ENCODE measurements at places on chromosomes 6 and 20. TPM values are rescaled to one million over a fixed set of nuclear protein-coding genes. Genes with fewer than 3 reads are reported as not detected.

The TJAP1 gene
- 36.5 TPM for total RNA-seq

The LAMP5 gene
- total RNA-seq, result not detected

The FANCE gene
- 19.1 TPM for total RNA-seq

The TNFRSF21 gene
- 3.1 TPM for total RNA-seq

The ESR1 gene
- total RNA-seq, result 0.45 TPM

The BAK1 gene
- total RNA-seq, result 32.0 TPM

The TTK gene
- total RNA-seq, result 36.0 TPM

The NUP43 gene
- total RNA-seq, result 83.8 TPM

The SLC44A4 gene
- not detected for total RNA-seq

GRCh38 chr6:71072508-71072907, 115.6 kb upstream of the B3GAT2 start:
- DNase-seq, result no peak
- no peaks in the 10 kb centered on the region for H3K4me1 ChIP-seq
- no peak overlapping the region for H3K27ac ChIP-seq

DNA sequence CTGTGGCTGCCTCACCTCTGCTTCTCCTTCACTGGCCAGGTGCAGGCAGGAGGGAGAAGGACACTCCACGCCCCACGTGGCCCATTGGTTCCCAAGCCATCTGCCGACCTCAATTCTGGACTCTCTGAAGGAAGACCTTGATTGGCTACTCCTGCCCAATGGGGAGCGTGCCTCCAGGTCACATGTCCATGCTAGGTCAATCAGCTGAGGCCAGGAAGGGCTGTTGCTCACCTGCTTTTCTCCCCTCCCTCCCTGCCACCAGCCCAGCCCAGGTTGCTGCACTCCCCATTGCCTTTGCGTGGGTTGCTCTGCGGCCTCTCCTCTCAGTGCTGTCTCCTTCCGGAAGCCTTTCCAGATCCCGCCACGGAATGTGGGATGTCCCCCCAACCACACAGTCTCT, 21.9 kb upstream of the CDH4 start:
- no peak overlapping the region for H3K27ac ChIP-seq
- no peak for DNase-seq
- H3K36me3 ChIP-seq, result no peaks in the 10 kb centered on the region

- H3K27ac ChIP-seq, result peak within 1 kb of the TSS; percentile 95
- peak; percentile 55 for DNase-seq
- H3K27me3 ChIP-seq, result peaks cover 3% of the 10 kb centered on the region
- H3K4me1 ChIP-seq, result peaks cover 47% of the 10 kb centered on the region
- peaks cover 43% of the 10 kb centered on the region for H3K36me3 ChIP-seq
Measured at GRCh38 chr6:125301435-125302391, at the start of gene HDDC2. Gene HDDC2, minus strand, starts transcription at chr6:125301967. Its CDS starts 35 bp downstream, at chr6:125301932.

GRCh38 chr6:24321538-24322162, 36.2 kb downstream of the DCDC2 start:
- H3K4me3 ChIP-seq, result no peak overlapping the region
- no peak for DNase-seq
- no peak overlapping the region for H3K27ac ChIP-seq
- no peaks in the 10 kb centered on the region for H3K4me1 ChIP-seq

- H3K27me3 ChIP-seq, result peaks cover 10% of the 10 kb centered on the region
- no peak overlapping the region for H3K27ac ChIP-seq
- H3K4me3 ChIP-seq, result no peak overlapping the region
- peaks cover 20% of the 10 kb centered on the region for H3K4me1 ChIP-seq
- DNase-seq, result no peak
Measured at GRCh38 chr6:129713806-129714333, 3.9 kb upstream of the ARHGAP18 start.

DNA sequence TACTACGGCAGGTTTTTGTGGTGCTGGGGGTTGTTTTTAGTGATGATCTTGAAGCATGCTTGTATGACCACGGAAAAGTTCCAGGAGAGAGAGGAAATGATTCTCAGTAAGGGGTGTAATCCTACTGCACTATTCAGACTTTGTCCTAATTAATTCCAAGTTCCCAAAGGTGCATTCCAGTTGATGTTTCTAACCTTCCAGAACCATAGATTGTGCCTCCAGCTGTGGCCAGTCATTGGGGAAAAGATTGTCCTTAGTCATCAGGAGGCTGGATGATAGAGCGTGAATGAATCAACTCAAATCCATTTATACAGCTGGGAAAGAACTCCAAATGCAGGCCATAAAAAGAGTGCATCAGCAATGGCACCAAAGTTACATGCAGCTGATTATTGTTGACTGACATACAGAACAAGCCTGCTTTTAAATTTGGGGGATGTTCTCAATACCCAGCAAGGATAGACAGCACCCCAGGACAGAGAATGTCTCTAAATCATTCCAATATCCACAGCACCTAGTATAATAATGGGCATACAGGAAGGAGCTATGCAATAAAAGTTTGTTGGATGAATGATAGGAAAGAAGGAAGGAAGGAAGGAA, 27.8 kb upstream of the PKHD1 start:
- H3K27ac ChIP-seq, result no peak overlapping the region
- H3K4me3 ChIP-seq, result no peak overlapping the region

DNA sequence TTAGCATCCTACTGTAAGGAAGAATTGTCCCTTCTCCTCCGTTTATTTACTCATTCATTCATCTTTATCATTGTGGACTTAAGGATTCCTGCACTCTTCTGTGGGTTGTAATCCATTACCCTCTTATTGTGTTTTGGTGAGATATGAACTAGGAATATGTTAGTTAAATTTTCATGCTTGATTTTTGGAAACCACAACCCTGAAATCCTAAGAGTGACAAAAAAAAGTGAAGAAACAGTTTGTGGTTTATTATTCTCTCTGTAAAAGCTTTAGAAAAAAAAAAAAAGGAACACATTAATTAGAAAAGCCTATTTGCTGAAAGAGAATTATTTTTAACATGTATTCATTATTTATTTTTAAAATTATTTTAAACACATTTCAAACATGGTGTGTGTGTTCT, 36.7 kb upstream of the INSM1 start:
- DNase-seq, result no peak
- H3K36me3 ChIP-seq, result no peaks in the 10 kb centered on the region
- peaks cover 5% of the 10 kb centered on the region for H3K27me3 ChIP-seq

DNA sequence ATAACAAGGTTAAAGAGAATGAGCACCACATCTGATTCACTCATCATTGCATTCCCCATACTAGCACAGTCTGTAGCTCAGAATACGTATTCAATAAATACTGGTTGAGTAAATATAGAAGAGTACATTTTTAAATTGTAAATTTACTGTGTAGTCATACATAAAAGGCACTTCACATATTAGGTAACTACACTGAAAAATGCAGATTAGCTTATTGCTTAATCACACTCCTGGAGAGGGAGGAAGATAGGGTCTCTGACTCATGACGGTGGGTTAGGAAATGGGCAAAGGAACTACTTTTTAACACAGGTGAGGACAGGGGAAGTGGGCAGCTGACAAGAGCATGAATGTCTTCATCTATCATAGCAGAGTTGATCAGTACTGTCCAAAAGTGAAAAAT, 133.2 kb downstream of the TBC1D32 start:
- no peak overlapping the region for H3K27ac ChIP-seq
- peaks cover 1% of the 10 kb centered on the region for H3K4me1 ChIP-seq
- H3K4me3 ChIP-seq, result no peak overlapping the region
- H3K36me3 ChIP-seq, result peaks cover 11% of the 10 kb centered on the region
- no peak for DNase-seq

DNA sequence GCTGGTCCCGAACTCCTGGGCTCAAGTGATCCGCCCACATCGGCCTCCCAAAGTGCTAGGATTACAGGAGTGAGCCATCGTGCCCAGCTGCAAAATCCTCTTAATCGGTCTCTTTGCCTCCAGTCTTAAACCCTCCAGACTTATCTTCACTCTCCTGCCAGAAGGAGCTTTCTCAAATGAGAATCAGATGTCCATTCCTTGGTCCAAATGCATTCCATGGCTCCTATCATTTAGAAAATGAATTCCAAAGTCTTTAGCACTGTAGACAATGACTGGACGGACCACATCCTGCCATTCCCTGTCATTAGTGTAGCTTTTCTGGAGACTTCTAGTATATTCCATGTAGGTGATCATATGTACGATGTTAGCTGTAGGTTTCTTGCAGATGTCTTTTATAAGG, 141.9 kb downstream of the ID4 start:
- peaks cover 8% of the 10 kb centered on the region for H3K27me3 ChIP-seq
- no peak overlapping the region for H3K4me3 ChIP-seq
- H3K36me3 ChIP-seq, result no peaks in the 10 kb centered on the region
- H3K4me1 ChIP-seq, result no peaks in the 10 kb centered on the region

DNA sequence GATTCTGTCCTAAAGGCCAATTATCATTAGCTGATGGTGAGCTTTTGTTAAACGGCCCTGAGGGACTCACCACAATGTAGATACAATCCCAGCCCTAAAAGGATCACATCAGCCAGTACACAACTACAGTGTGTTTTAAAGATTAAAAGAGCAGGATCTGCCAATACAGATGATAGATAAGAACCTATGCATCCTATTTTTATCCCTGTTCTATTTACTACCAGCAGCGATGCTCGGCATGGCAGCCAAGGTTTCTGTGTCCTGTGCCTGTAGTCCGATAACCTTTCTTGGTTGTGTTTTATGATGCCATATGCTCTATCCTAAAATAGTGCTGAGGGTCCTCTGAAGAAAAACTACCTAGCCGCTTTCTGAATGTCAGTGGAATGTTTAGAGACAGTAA, 289.4 kb downstream of the PHACTR1 start:
- no peak overlapping the region for H3K4me3 ChIP-seq
- DNase-seq, result no peak
- peaks cover 22% of the 10 kb centered on the region for H3K27me3 ChIP-seq
- no peaks in the 10 kb centered on the region for H3K36me3 ChIP-seq
- H3K4me1 ChIP-seq, result no peaks in the 10 kb centered on the region

GRCh38 chr6:13226071-13226470, 102.3 kb downstream of the TBC1D7 start:
- H3K4me3 ChIP-seq, result no peak overlapping the region
- peaks cover 17% of the 10 kb centered on the region for H3K4me1 ChIP-seq
- no peak for DNase-seq
- peaks cover 3% of the 10 kb centered on the region for H3K36me3 ChIP-seq
- H3K27ac ChIP-seq, result no peak overlapping the region
- H3K27me3 ChIP-seq, result no peaks in the 10 kb centered on the region

GRCh38 chr6:112931832-112932231, 584.7 kb downstream of the RFPL4B start:
- H3K27ac ChIP-seq, result no peak overlapping the region
- DNase-seq, result no peak
- no peaks in the 10 kb centered on the region for H3K4me1 ChIP-seq
- no peaks in the 10 kb centered on the region for H3K27me3 ChIP-seq

DNA sequence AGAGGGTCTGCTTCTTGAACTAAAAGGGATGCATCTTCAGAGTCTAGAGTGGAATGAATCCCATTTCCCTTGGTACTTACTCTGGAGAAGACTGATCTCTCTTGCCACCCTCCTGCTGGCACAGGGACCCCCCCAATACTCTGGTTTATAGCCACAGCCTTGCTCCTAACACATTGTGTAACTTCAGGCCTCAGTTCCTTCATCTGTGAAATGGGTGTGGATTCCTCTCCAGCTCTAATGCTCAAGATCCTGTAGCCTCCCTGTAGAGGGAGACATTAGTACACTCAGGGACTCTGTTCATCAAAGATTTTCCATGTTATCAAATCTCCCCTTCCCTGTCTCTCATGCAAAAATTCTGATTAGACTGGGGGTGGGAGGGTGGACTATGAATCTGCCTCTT, 315.7 kb upstream of the MOCS1 start:
- H3K27ac ChIP-seq, result no peak overlapping the region
- no peaks in the 10 kb centered on the region for H3K4me1 ChIP-seq
- no peaks in the 10 kb centered on the region for H3K36me3 ChIP-seq
- no peak for DNase-seq

DNA sequence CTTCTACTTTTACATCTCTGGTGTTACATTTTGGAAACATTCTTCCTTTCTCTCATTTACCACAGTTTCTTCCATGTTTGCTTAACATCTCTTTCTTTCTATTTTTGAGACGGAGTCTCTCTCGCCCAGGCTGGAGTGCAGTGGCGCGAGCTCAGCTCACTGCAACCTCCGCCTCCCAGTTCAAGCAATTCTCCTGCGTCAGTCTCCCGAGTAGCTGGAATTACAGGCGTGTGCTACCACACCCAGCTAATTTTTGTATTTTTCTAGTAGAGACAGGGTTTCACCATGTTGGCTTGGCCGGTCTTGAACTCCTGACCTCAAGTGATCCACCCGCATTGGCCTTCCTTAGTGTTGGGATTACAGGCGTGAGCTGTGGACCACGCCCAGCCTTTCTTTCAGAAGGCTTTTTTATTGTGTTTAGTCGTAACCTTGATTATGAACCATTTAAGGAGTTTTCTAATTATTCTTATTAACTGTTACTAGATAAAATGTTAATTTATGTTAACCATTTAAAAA, 27.8 kb downstream of the MAP3K4 start:
- no peak overlapping the region for H3K4me3 ChIP-seq
- no peak for DNase-seq
- H3K27ac ChIP-seq, result no peak overlapping the region
- peaks cover 22% of the 10 kb centered on the region for H3K36me3 ChIP-seq
- H3K4me1 ChIP-seq, result peaks cover 22% of the 10 kb centered on the region
- H3K27me3 ChIP-seq, result no peaks in the 10 kb centered on the region

GRCh38 chr6:68635706-68636513, 828 bp downstream of the ADGRB3 start:
- no peak overlapping the region for H3K27ac ChIP-seq
- H3K4me1 ChIP-seq, result peaks cover 19% of the 10 kb centered on the region
- no peak for DNase-seq
- H3K27me3 ChIP-seq, result peaks cover 77% of the 10 kb centered on the region
- peak overlapping the region; percentile 64 for H3K4me3 ChIP-seq

- no peak for DNase-seq
- peaks cover 9% of the 10 kb centered on the region for H3K27me3 ChIP-seq
- no peak overlapping the region for H3K27ac ChIP-seq
- no peaks in the 10 kb centered on the region for H3K4me1 ChIP-seq
Measured at GRCh38 chr20:54431156-54431944, 44.0 kb upstream of the DOK5 start.

- H3K4me1 ChIP-seq, result no peaks in the 10 kb centered on the region
- no peak for DNase-seq
- H3K27ac ChIP-seq, result no peak overlapping the region
- H3K36me3 ChIP-seq, result no peaks in the 10 kb centered on the region
Measured at GRCh38 chr6:39007575-39007974, 41.0 kb upstream of the GLP1R start.

GRCh38 chr20:16666272-16666671, 63.6 kb upstream of the SNRPB2 start:
- DNase-seq, result no peak
- peaks cover 2% of the 10 kb centered on the region for H3K4me1 ChIP-seq
- H3K4me3 ChIP-seq, result no peak overlapping the region
- no peak overlapping the region for H3K27ac ChIP-seq
- no peaks in the 10 kb centered on the region for H3K36me3 ChIP-seq

DNA sequence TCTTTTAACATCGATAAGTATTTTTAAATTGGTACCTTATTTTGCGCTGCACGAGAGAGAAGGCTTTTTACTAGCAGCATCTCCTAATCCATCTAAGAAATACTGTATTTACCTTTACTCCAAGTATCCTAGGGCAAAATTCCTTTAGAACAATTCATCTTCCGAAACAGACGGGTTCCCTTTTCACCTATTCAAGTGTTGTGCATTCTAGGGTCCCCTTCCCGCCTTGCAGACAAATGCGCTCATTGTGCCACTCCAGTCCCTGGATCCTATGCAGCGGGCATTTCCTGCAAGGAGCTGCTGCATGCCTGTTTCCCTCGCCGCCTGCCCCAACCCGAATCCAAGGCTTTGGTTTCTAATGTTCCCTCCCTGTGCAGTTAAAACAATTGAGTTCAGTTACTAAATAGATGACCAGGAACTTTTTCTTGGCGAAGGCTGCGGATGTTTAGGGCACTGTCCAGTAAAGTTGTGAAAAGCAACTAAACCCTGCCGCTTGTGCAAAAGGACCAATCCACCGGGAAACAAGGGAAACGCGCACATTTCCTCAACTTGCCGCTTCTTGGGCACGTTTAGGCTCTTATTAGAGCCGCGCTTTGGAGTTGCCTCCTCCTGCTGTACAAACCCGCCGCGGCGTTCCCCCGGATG, 556 bp upstream of the SCAF8 start:
- no peak for DNase-seq
- peak overlapping the region; percentile 84 for H3K4me3 ChIP-seq

All from activated naive CD8-positive, alpha-beta T cell treated with anti-CD3 and anti-CD28 coated beads for 36 hours (primary cell).